ENCODE measurements at places on chromosomes 5 and 9. TPM values are rescaled to one million over a fixed set of nuclear protein-coding genes. Genes with fewer than 3 reads are reported as not detected.

DNA sequence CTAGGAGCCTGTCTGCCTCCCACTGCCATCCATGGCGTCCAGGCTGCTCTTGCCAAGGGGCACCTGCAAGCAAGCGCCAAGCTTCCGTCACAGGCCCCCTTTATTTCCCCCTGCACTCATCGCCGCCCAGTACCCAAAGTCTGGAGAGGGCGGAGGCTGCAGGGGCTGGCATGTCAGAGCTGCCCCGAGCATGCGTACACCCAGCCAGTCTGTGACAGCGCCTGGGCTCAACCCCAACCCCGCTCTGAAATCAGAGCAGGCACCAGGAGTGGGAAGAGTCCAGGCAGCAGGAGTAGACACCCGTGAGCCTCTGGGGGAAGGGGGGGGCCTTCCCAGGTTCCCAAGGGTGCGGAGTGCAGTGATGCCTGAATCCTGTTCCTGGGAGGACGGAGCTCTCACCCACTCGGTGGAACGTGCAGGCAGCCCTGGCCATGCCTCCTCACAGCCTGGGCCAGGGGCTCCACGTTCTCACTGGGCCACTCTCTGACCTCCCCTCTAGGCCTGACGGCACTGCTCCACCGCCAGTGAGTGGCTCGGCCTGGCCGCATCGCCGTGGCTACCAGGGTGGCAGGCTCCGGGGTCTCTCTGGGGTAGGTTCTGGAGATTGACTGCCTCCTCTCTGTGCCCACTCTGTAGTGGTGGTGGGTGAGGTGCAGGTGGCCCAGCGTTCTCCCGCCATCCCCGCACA, 469.0 kb downstream of the CDH9 start:
- no peak for DNase-seq
- H3K4me3 ChIP-seq: no peak overlapping the region
- no peaks in the 10 kb centered on the region for H3K4me1 ChIP-seq
- H3K36me3 ChIP-seq: peaks cover 4% of the 10 kb centered on the region
- no peaks in the 10 kb centered on the region for H3K27me3 ChIP-seq

The DYNC2I2 gene
- 15.0 TPM for total RNA-seq

The SAXO1 gene
- total RNA-seq: 0.37 TPM

The PTBP3 gene
- 48.6 TPM for total RNA-seq

The AGXT2 gene
- total RNA-seq: not detected

The GPRIN1 gene
- 72.3 TPM for total RNA-seq

The DDX4 gene
- total RNA-seq: 0.27 TPM

GRCh38 chr5:53983568-53984460, 326.6 kb downstream of the ARL15 start:
- DNase-seq: no peak
- no peak overlapping the region for H3K27ac ChIP-seq
- no peak overlapping the region for H3K4me3 ChIP-seq
- H3K36me3 ChIP-seq: peaks cover 4% of the 10 kb centered on the region
